ENCODE measurements at places on chromosomes 1 and 21.

DNA sequence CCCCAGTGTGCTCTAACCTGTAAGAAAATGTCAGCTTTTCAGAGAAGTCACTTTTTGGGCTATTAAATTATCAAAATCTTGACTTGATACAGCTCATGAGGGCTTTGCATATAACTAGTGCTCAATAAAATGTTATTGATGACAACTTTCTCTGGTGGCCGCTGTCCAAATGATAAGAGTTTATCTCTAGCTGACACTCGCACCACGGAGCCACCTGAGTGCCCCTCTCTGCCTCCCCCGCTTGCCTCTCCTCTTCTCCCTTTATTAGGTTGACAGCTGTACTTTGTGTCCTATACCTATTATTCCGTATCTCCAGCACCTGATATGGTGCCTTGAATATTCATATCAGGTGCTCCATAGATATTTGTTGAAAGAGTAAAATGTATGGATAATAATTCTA lies 82.8 kb downstream of the PHTF1 start:
- no peak for DNase-seq

DNA sequence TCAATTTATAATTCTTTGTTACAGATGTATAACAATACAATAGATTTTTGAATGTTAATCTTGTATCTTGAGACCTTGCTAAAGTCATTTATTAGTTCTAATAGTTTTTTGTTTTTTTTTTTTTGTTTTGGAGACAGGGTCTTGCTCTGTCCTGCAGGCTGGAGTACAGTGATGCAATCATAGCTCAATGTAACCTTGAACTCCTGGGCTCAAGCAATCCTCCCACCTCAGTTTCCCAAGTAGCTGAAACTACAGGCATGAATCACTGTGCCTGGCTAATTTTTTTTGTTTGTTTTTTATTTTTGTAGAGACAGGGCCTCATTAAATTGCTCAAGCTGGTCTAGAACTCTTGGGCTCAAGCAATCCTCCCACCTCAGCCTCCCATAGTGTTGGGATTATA lies 26.2 kb upstream of the DIPK1A start:
- DNase-seq = no peak

DNA sequence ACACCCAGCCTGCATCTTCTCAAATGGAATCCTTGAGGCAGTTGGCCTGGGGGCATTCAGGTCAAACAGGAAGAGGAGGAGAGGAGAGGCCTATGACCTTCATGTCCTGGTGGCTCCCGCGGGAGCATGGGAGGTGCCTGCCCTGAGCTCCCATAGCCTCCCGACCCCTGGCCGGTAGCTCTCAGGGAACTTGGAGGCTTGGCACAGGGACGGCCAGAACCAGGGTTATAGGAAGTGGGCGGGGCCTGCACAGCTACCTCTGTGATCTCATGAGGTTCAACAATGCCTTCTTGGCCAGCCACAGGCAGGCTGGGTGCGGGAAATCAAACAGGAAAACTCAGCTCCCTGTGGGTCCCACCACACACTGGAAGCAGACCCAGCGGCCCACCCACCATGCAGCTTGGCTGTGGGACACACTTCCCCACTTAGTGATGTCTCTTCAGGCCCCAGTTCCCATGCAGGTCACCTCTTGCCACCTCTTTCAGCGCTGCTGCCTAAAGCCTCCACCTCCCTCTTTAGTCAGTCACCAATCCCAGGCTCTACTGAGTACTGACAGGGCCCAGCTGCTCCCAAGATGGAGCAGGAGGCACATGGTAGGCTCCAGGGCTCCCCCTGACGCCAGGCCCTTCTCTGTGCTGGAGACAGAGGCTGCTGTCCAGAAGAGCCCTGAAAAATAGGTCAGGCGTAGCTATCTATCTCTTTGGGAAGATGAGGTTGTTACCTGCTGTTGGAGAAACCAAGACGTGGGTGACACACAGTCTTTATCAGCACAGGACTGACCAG lies at the start of gene SLFNL1:
TSS of gene SLFNL1 (minus strand) at position 200 of the 783 bp plus-strand sequence. CDS start 1,065 bp downstream, outside the sequence.
- DNase-seq = peak; percentile 20

GRCh38 chr1:109250454-109251276 lies 1.3 kb downstream of the CELSR2 start:
- no peak for DNase-seq

DNA sequence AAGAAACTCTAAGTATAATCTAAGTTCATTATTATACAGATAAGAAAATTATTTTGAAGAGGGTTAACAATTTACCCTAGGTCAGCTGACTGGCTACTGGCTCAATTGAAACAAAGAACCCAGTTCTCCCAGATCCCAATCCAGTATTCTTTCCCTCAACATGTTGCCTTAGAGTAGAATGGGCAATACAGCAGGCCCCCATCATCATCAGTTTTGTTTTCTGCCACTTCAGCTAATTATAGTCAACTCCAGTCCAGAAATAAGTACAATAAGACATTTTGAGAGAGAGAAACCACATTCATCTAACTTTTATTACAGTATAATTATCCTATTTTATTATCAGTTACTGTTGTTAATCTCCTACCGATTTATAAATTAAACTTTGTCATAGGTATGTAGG lies 241.2 kb downstream of the ASTN1 start:
- no peak for DNase-seq

- DNase-seq = no peak
These were observed 11.3 kb downstream of the UBE2G2 start for GRCh38 chr21:44790368-44790767.

DNA sequence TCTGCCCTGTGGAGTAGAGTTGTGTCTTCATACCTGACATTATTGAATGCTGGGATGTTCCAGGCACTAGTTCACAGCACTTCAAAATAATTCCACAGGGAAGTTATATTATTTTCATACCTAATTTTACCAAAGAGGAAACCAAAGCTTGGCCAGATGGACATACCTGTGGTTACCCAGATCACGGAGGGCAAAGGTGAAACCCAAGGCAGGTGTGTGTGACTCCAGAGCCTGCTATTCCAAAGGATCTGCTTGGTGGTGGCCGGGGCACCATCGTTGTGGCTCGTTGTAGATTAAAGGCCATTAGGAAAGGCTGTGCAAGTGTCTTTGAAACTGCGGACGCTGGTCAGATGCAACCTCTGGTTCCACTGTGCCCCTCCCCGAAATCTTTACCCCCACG lies 108.6 kb downstream of the ZBTB18 start:
- DNase-seq = no peak

DNA sequence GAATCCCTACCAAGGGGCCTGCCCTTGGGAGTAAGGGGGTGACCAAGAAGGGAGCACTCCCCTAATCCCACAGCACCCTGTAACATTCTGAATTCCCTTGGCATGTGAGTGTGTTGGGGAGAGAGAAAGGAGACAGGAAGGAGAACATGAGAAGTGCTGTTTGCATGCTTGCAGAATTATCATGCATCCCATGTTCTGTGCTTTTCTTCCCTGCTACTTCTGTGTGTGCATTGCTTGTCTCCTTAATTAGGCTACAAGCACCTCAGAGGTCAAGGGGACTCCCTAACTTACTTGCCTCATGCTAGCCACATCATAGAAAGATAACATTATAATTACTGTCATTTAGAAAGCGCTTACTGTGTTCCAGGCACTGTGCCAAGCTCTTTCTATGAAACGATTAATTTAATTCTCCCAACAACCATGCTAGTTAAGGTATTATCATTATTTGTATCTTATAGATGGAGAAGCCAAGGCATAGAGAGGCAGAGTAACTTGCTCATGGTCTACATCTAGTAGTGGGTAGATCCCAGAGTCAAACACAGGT lies 11.1 kb downstream of the NOS1AP start:
- DNase-seq = peak; percentile 19

DNA sequence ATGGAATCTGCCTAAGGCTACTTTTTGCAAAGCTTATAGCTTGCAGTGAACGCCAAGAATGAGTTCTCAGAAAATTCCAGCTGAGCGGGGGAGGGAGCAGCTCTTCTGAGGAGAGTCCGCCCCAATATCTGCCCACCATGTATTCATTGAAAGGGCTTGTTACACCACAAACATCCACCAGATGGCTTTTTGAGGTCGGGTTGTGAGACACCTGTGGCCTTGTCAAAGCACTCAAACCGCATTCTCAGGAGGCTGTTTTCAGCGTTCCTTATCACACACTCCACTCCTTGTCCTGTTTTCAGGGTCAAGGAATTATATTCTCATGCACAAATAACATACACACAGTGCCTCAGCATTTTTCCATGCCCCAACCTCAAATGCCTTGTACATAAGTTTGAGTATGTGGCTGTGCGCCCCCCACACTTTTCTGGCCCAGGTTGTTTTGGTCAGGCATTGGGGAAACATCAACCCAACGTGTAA lies 3.9 kb upstream of the C4BPB start:
- DNase-seq = peak; percentile 20

DNA sequence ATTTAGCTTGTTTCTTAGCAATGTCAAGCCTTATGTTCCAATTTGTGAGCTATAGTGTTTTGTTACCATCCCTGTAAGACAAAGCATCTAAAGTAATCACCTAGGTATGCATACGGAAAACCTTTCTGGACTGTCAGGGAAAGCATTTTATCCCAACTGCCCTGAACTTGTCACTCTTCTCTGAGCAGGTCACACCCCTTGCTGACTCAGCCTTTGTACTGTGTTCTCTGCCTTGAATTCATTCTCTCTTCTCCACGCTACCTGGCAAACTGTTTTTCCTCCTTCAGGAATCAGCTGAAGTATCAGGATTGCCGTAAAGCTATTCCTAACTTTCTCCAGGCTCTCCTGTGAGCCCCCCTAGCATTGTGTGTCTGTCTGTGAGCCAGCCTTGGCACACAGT lies 54.2 kb downstream of the PBX1 start:
- no peak for DNase-seq

DNA sequence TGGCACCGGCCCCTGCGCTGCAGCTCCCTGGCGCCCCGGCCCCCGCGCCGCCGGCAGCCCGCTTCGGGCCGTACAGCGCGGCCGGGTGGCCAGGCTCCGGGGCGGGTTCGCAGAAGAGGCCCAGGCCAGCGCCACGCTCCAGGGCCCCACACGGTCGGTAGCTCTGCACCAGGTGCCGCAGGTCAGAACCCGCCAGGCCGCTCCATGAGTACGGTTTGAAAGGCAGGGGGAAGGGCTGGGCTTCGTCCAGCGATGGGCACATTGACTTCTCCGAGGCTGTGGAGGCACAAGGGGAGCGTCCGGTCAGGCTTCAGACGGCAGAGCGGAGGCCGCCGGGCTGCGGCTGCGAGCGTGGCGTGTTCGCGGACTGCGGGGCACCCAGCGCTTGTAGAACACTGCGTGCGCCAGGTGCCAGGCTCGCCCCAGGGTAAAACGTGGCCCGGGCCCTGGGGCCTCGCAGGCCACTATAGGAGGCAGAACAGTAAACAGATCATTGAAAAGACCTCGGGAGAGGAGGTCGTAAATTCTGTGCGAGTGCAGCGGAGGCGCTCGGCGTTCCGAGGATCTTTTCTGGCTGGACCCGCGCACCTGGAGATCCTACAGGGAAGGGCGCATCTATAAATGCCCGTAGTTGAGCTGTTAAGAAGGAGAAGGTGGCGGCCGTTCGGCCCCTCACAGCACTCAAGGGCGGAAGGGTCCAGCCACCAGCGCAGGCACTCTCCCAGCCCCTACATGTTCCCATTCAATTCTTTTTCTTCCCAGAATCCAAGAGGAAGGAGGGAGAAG lies 5.7 kb downstream of the GFI1 start:
- DNase-seq = peak; percentile 17

- no peak for DNase-seq
These were observed 49.9 kb downstream of the SNX27 start for GRCh38 chr1:151661751-151662150.

- DNase-seq = peak; percentile 82
These were observed 57.9 kb upstream of the FMOD start for GRCh38 chr1:203408486-203409481.

DNA sequence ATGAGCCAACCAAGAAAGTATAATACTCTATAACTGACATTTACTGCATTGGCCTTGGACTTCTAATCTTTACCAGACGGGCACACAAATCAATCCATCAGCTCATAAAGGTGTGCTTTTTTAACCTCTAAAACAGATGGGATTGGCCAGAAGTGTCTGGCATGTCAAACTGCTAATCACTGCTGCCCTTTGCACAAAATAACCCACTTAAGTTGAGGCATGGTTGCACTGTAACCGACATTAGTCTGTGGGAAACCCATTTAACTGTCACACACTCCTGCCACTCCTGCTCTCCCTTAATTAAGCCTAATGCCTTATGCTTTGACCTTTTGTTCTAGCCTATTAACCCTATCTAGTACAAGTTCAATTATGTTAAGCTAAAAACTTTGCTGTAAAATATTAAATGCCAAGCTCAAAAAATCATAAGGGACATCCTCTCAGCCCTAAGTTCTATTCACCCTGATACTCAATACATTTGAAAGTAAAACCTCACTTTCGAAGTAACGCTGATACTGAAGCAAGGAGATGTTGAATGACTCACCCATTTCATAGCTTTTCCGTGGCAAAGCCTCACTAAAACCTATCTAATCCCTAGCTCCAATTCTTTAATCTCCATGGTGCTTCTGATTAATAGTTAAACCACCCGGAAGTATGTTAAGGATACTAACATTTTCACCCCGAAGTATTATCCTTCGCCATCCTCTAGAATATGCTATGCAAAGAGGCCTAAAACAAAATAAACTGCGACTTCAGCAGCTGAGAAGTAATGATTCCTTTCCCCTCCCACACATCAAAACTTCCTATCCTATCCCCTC lies 12.9 kb downstream of the NRIP1 start:
- no peak for DNase-seq

GRCh38 chr1:173383351-173383750 lies 93.8 kb upstream of the PRDX6 start:
- no peak for DNase-seq

DNA sequence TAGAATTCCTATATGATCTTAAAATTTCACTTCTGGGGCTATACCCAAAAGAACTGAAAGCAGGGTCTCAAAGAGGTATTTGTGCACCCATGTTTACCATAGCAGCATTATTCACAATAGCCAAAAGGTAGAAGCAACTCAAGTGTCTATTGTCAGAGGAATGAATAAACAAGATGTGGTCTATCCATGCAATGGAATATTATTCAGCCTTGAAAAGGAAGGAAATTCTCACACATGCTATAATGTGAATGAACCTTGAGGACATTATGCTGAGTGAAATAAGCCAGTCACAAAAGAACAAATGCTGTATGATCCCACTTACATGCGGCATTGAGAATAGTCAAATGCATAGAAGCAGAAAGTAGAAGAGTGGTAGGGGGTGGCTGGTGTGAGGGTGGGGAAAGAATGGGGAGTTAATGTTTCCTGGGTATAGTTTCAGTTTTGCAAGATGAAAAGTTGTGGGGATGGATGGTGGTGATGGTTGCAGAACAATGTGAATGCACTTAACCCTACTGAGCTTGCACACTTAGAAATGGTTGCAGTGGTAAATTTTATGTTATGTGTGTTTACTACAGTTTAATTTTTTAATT lies 122.4 kb downstream of the TOMM20 start:
- no peak for DNase-seq

DNA sequence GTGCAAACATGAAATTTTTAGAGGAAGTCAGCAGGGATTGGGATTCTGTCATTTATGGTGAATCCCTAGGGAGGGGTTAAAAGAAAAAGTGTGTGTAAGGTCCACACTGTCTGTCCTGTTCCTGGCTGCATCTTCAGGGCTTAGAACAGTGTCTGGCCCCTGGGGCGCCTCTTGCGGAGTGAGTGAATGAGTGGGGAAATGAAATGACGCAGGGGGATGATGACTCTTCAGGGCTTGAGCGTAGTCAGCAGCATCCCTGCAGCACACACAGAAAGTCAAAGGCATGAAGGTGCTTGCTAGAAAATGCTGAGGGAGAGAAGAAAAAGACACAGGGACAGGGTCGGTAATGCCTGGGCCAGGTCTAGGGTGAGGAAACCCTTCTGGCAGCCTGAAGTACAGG lies 57.8 kb downstream of the PGBD5 start:
- DNase-seq = no peak

- no peak for DNase-seq
These were observed 325.8 kb downstream of the PTBP2 start for GRCh38 chr1:97047421-97047793.

GRCh38 chr1:47592296-47593012 lies 154.6 kb downstream of the FOXD2 start:
- no peak for DNase-seq
